Right ventricle myocardium inferior (tissue), 1 donor: ENCODE measurements at places on chromosomes 2 and 18.

DNA sequence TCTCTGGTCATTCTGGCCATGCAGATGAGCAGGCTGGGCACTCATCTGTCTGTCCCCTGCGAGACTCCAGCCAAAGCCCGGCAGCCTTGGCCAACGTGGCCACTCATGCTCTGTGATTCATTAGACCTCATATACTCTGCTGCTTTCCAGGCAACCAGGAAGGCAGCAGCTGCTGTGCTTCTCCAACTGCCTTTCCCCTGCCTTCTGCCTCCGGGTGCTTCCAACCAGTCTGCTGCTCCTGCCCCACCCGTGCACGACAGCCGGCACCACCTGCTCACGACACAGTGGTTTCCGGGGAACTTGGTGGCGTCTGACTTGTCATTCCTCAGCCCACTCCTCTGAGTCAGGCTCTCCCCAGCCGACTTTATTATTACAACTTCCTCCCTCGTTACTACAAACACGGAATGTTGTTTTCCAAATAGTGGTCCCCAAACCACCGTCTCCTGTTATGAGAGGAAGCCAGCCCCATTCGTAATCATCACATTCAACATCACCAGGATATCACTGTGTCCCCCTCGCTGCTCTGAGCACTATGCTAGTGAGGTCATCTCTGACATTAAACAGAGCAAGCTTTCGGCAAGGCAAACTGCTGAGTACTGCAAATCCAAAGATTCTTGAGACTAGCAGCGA lies 392.4 kb downstream of the ALK start:
- DNase-seq, result peak; percentile 74

- DNase-seq, result no peak
Observed at GRCh38 chr2:120720746-120721375, 14.8 kb upstream of the GLI2 start.

GRCh38 chr2:239164335-239164871 lies 236.4 kb downstream of the HDAC4 start:
- DNase-seq, result no peak

GRCh38 chr2:173441222-173441621 lies 86.5 kb downstream of the CDCA7 start:
- DNase-seq, result no peak

DNA sequence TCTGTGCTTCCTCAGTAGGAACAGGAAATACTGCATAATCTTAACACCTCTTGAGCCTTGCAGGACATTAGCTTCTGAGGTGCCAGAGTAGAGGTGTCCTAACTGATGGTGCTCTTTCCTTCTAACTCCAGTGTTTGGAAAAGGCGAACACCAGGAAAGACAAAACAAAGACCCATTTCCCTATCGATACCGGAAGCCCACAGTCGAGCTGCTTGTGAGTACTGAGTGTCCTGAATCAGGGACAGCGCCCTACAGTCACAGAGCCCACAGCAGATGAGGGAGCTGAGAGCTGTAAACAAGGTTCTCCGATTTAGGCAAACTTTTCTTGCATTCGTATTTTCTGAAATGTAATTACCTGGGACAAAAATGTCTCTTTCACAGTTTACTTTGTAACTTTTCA lies 50.7 kb downstream of the SLC14A2 start:
- DNase-seq, result no peak

- peak; percentile 88 for DNase-seq
Observed at GRCh38 chr2:9191041-9191481, 15.6 kb upstream of the ASAP2 start.

GRCh38 chr2:99403084-99403483 lies 65.9 kb downstream of the EIF5B start:
- no peak for DNase-seq

GRCh38 chr18:8614875-8615274 lies 5.6 kb downstream of the RAB12 start:
- no peak for DNase-seq

DNA sequence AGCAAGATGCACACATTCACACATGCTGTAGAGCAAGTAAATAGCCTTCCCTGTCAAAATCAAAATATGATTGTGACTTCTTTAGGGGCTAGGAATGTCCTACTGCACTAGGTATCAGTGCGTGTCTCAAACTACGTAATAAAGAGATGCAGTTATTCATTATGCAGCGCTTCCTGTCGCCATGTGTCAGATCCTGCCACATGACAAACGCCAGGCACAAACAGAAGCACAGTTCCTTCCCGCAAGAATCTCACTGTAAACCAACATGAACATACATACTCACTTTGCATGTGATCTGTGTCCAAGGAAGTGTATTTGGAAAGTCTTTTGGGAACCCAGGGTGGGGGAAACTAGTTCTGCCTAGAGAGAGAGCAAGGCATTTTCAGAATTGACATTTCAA lies 599.9 kb downstream of the RNF144A start:
- DNase-seq, result no peak
